ENCODE measurements at places on chromosomes 3 and 15.

DNA sequence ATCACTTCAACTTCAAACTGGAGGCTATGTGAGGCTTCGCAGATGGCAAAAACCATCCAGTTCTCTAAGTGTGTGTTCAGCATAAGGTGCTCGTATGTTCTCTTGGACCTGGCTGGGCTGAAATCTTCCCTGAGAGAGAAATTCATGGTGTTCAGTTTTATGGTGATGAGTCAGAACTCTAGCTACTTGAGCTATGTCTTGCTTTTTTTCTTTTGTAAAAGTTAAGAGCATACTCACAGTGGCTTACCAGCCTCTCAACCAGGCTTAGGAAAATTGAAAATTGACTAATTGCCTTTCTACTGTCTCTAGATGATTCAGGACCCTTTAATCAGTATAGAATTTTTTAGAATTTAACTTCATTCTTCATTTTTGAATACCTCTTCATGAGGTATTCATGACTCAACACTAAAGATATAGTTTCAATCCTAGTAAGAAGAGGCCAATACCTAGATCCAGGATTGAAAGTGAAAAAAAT, 617.5 kb downstream of the TBL1XR1 start:
- no peak for DNase-seq

- no peak for DNase-seq
These were observed 57.6 kb upstream of the BCL6 start for GRCh38 chr3:187802928-187803259.

- no peak for DNase-seq
These were observed 118.8 kb downstream of the SST start for GRCh38 chr3:187551416-187551815.

DNA sequence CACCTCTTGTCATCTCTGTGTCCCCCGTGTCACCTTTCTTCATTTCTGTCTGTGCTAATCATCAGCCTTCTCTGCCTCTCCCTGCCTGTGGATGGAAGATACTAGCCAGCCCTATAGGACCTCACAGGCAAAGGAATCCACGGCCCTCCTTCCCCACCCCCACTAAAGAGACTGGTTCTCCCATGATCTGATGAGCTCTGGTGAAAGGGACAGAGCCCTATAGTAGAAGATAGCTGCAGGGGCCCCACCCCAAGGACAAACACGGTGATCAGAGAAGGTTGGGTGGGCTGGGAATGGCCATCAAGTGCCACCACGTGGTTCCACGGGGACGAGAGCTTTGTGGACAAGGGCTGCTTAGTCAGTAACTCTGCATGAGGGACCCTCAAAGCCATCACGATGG, 27.8 kb upstream of the RASA2 start:
- no peak for DNase-seq

DNA sequence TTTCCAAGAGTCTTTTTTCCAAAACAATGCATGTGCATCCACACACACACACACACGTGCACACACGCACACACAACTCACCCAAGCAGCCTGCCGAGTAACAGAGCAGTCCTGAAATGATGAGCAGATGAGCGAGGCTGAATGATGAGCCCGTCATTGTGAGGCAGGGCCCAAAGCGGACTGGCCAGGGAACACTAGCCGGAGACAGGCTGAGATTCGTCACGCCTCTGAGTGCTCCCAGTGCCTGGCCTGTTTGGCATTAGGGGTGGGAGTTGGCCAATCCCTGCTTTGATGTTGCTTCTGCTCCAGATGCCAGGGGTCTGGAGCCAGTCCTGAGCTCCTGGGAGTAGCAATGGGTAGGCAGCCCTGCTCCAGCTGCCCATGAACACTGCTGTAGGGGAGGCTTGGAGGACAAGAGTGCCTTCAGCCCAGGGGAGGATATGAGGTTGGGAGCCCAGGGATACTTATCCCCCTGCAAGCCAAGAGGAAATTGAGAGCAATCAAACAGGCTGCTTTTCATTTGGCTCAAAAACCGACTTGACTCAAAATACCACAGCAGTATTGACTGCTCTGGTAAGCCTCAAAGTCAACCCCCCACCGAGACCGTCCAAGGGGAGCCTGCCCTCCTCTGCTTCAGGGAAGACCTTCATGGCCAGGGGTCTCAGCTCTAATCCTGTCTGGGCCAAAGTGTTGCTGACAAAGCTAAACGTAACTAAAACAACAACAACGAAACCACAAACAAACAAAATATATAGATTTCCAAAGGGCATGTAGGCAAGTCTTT, 22.9 kb downstream of the COLQ start:
- DNase-seq: no peak

- DNase-seq: no peak
These were observed 11.0 kb downstream of the FAM43A start for GRCh38 chr3:194696702-194697101.

GRCh38 chr3:184688882-184689271, 23.0 kb downstream of the MAGEF1 start:
- no peak for DNase-seq

GRCh38 chr15:24678485-24678884, 2.9 kb downstream of the NPAP1 start:
- DNase-seq: no peak

DNA sequence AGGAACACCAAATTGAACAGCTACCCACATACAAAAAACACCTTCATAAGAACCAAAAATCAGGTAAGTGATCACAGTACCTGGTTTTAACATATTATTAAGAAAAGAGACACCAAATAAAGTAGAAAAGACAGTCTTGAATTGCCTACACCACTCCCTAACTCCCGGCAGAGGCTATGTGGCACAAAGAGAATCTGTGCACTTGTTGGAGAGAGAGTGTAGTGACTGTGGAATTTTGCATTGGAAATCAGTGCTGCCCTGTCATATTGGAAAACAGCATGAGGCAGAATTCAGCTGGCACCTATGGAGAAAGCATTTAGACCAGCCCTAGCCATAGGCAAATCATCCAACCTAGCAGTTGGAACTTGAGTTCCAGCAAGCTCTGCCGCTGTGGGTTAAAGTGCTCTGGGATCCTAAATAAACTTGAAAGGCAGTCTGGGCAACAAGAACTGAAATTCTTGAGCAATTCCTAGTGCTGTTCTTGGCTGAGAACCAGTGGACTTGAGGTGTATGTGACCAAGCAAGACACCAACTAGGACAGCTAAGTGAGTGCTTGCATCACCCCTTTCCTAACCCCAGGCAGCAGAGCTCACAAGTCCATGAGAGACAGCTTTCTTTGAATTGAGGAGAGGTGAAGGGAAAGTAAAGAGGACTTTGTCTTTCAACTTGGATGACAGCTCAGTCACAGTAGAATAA, 969.6 kb upstream of the ALCAM start:
- no peak for DNase-seq

- DNase-seq: no peak
These were observed 20.5 kb downstream of the SLC41A3 start for GRCh38 chr3:126063358-126063965.

GRCh38 chr3:38648659-38649499, 608 bp downstream of the SCN5A start:
- DNase-seq: no peak

- DNase-seq: no peak
These were observed 209.4 kb upstream of the TGFBR2 start for GRCh38 chr3:30397030-30397429.

GRCh38 chr3:121869736-121870135, 24.5 kb upstream of the SLC15A2 start:
- DNase-seq: no peak

DNA sequence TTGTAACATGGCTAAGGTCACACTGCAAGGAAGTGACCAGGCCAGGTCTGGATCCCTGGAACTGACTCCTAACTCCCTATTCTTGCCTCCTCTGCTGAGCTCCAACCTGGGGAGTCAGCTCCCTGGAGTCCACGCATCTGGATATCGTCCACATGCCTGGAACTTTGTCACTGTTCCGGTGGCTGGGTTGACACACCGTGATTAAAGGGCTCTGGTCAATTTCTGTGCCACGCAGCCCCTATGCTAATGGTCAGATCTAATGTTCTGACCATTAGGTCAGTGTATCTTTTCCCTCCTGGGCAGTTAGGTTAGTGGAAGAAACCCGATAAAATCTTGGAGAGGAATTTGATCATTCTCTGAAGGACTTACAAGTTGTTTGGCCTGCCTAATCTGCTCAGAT, 1.6 kb upstream of the TPM1 start:
- DNase-seq: peak; percentile 38

DNA sequence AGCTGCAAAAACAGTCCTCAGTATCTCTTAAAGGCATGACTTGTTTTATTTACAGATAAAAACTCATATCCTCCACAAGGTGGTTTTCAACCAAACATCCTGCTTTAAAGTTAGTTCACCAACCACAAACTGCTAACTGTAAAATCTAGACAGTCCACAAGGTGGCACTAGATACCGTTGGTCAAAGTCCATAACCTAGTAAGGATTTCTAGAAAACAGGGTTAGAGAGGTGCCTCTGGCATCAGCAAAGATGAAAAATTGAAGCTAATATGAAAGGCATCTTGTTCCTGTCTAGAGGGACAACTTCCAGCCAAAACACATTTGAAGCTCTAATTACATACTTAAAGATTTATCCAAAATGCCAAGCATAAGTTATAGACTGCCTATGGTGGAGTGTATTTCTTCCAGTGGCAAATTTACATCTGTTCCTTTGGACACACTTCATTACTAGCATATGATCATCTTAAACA, 56.0 kb downstream of the ZMAT3 start:
- peak; percentile 32 for DNase-seq

DNA sequence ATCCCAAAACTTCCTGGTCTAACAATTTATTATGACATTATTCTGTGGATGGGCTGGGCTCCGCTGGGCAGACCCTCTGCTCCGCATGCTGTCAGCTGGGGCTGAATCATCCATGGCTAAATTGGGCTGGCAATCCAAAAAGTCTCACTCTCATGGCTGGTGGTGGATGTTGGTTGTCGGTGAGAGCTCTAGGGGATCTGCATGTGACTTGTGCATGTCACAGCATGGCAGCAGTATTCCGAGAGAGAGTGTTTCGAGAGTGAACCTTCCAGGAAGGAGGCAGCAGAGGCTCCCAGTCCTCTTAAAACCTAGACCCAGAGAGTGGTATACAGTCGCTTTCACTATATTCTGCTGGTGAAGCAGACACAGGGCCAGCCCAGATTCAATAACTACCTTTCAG, 9.9 kb downstream of the RARB start:
- no peak for DNase-seq

DNA sequence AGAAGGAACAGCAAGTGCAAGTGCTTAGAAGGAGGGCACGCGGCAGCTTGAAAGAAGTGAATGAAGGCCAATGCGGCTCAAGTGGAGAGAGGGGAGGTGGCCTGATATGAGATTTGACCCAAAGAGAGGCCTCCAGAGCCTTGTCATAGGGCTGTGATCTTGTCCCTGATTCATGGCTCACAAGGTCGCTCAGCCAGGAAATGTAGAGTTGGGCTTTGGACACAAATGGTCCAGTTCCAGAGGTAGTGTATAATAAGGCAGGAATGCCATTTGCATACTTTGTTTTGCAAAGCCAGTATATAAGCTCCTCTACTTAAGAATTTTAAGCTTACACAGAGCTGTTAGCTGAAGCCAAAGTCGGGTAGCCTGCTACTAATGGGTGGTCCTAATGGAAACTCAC, 33.7 kb downstream of the HGD start:
- DNase-seq: no peak

GRCh38 chr15:83285979-83286553, 1.6 kb upstream of the BNC1 start:
- no peak for DNase-seq
